Fibroblast of mammary gland (primary cell): ENCODE measurements at places on chromosomes 3 and 15.

DNA sequence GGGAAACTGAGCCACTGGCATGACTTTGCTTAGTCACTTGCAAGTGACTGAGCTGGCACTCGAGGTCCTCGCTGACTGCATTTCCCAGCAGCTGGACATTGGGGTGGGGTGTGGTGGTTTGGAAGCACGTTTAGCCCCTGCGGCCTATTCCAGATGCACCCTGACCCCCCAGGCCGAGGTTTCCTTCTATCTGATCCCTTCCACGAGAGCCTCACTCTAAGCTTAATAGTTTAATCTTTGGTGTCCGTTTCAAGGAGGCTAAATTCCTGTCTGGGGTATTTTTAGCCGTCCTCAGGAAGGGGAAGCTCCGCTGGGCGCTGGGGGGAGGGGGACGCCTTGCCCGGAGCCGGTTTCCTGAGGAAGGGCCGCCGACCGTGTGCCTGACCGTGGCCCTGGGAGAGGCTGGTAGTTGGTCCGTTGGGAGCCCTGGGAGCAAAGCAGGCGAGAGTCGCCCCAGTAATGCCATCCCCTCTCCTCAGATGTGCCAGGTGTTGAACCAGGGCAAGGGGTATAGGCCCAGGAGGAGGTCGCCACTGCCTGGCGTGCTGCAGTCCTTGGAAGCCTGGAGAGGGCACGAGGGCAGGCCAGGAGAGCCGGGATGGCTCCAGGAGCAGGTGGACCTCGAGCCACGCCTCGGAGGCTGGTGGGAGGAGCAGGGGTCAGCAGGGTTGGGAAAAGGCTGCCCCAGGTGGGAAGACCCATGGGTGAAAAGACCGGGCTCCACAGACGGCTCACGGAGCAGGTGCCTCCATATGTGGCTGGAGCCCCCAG, 37.2 kb downstream of the IDH2 start:
- DNase-seq: no peak

DNA sequence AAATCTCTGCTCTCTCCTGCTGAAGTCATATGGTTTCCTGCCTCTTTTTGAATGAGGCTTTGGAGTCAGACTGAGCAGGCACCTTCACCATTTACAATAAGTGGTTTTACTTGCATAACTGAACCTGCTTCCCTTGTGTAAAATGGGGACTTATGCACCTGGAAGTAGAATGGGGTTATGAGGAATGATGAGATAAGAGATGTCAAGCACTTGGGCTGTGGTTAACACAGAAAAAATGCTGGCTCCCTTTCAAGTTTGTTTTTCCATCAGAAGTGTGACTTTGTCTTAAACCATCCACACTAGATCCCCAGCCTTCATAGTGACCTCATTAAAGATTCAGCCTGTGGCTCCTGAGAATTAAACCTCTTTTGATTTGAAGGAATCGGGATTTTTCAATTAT, 5.2 kb downstream of the EXOSC7 start:
- peak; percentile 24 for DNase-seq

DNA sequence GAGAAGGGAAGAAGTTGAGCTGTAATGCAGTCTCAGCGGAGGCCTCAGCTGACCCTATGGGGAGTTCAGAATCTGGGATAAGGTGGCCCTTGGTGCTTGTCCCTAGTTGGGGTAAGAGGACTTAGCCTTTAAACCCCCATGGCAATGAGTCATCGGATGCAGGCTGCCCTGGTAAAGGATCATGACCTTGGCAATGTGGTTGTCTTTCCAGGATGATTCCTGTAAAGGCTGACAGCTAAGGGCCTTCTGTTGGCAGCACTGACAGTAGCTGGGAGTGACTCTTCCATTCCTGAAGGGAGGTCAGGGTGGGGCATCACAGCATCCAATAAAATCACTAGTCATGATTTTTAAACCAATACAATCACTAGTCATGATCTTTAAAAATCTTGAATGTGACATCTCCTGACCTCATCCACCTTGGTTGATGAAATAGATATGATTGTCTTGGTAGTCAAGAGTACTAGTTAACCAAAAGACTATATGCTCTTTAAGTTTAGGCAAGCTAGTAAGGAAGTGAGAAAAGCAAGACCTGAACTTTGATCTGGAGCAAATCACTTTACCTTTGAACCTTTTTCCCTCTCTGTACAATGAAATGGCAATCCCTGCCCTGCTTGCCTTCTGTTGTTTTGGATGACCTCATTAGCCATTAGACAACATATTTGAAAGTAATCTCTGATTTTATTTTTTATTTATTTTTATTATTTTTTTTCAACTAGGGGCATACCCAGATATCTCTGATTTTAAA, 71.3 kb upstream of the CACNA1D start:
- no peak for DNase-seq

- DNase-seq: no peak
These were observed 11.5 kb upstream of the PARL start for GRCh38 chr3:183896184-183896583.

- no peak for DNase-seq
These were observed 9.9 kb downstream of the CHRNB4 start for GRCh38 chr15:78630886-78631633.

DNA sequence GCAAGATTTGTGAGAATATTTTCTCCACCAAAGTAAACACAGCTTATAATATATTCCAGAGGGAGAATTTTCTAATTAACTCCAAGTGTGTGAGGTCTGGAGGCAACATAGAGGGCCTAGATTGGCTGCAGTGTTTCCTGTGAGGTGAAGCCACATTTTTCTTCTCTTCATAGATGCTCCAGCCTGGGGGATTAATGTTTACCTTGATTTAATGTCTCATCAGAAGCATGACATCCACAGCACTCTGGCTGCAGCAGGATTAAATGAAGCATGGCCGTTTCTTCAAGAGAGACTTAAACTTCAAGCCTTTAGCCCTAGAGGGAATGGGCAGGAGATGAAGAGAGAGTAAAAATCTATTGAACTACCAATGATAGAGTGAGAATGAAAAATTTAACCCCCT, 137.9 kb upstream of the ZBTB20 start:
- DNase-seq: no peak

GRCh38 chr3:185176750-185177359, 24.0 kb upstream of the C3orf70 start:
- peak; percentile 45 for DNase-seq

DNA sequence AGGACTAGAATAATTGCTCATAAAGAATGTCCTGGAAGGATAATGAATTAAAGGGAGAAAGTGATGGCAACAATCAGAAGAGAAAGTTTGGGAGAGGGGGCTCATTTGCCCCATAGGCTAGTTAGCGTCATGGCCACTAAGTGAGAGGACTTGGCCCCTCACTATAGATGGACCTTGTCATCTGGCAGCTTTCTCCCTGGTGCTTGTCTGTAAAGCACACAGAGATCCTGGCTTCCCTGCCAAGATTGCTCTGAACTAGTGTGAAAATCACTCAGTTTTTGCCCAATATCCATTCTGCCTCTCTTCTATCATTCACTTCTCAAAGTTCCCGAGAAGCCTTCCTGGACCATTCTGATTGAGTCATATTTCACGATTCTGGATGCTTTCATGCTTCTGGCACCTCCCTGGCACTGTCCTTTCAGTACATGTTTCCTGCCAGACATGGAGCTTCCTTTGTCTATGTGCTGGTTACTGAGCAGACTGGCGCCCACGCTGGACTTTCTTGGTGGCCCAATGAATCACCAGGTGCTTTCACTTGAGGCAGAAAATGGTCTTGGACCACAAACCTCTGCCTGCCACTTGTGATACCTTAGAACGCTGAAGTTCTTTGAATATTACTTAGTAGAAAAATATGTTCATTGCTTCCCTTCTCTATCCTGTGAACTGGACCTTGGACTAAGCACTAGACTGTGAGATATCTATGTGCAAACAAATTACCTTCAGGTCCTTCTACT, 709.6 kb upstream of the CFAP20DC start:
- peak; percentile 18 for DNase-seq

- no peak for DNase-seq
These were observed 132.1 kb upstream of the PRR20G start for GRCh38 chr3:127419641-127420553.
